Activated CD4-positive, alpha-beta T cell treated with anti-CD3 and anti-CD28 coated beads for 24 hours (primary cell): ENCODE measurements at places on chromosomes 12 and 14.

GRCh38 chr12:76247992-76248391, 100.2 kb downstream of the BBS10 start:
- DNase-seq, result no peak

DNA sequence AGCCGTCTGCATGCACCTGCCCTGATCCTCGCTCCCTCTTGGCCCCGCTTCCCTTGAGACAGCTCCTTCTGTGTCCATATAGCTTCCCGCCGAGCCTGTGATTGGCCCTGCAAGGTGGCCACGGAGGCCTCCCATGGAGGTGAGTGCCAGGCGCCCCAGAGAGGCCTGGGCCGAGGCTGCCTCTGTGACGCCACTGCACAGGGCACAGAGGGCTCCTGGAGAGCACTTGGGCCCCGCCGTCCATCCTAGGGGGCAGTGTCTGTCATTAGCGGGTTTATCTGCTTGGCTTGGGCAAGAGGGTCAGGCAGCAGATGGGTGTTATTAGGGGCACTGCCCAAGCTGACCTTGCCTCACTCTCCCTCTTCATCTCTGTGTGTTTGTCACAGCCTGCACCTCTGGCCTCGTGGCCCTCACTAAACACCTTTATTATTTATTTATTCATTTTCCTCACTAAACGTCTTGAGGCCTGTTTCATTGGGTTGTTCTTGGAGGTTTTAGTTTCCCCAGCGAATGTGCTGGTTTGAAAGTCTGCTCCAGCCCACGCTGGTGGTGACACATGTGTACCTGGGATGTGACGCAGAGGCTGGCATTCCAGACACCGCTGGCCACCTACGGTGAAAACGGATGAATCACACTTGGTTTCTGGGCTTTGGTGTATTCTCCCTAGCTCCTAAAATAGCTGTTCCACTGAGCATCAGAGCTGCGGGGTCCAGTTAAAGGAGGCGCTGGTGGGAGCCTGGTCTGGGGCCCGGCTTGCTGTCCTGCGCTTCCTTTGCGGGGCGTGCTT, 5.9 kb downstream of the ZFYVE21 start:
- no peak for DNase-seq

- no peak for DNase-seq
Measured at GRCh38 chr12:32605326-32606095, 73.6 kb upstream of the DNM1L start.

DNA sequence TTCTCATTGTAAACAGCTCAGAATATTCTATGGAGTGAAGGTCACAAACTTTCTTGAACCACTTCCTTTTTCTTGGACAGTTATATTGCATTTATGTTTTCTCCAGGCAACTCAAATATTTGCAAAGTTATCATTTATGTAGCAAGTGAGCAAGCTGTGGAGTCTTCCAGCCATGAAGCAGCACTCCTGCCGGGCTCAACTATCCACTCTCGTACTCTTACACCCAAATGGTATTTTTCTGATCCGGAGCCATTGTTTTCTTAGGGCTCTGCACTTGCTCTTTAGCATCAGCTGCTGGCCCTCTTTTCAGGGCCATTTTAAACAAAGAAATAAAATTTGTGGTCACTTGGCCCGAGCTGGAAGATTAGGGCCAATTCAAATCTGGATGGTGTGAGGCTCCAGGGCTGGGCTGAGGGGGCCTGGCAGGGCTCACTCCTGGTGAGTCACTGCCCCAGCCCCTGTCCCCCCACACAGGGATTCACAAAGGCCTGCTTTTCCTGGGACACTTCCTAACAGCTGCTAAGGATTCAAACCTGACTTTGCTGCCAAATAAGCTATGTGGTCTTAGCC, 19.7 kb downstream of the SYNE3 start:
- no peak for DNase-seq

- no peak for DNase-seq
Measured at GRCh38 chr14:37620856-37621255, 25.4 kb downstream of the TTC6 start.

DNA sequence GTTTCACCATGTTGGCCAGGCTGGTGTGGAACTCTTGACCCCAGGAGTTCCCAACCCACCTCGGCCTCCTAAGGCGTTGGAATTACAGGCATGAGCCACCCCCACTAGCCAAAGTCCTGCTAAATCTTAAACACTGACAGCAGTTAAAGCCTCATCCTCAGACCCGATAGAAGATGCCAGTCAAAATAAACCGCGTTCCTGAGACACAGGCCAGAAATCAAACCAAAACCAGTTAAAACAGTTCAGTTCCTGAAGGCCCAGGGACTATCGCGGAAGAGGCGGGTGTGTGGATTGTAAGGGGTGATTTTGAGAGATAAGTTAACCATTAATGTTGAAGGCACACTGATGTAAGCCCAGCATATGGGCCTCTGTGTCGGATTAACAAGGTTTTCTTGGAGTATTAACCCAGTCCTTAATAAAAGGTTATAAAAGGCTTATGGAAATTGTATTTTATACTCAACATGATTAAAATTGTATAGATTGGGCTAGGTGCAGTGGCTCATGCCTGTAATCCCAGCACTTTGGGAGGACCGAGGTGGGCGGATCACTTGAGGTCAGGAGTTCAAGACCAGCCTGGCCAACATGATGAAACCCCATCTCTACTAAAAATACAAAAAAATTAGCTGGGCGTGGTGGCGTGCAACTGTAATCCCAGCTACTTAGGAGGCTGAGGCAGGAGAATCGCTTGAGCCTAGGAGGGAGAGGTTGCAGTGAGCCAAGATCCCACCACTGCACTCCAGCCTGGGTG, 18.7 kb upstream of the CDCA4 start:
- no peak for DNase-seq

DNA sequence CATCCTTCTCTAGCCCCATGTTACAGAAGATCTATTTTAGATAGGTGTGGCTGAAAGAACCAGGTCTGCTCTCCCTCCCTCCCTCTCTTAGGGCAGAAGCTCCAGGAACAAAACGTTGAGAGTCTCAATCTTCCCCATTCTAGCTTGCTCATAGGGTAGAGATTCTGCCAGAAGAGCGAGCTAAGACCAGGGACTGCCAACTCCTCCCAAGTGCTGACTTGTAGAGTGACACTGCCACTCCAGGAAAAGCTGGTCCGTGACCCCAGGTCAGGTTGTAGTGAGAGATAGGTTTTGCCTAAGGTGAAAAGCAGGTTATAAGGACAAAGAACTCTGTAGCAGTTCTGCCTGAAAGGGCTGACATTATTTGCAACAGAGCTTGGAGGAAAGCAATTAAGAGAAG, 73.4 kb downstream of the INSM2 start:
- DNase-seq, result no peak

DNA sequence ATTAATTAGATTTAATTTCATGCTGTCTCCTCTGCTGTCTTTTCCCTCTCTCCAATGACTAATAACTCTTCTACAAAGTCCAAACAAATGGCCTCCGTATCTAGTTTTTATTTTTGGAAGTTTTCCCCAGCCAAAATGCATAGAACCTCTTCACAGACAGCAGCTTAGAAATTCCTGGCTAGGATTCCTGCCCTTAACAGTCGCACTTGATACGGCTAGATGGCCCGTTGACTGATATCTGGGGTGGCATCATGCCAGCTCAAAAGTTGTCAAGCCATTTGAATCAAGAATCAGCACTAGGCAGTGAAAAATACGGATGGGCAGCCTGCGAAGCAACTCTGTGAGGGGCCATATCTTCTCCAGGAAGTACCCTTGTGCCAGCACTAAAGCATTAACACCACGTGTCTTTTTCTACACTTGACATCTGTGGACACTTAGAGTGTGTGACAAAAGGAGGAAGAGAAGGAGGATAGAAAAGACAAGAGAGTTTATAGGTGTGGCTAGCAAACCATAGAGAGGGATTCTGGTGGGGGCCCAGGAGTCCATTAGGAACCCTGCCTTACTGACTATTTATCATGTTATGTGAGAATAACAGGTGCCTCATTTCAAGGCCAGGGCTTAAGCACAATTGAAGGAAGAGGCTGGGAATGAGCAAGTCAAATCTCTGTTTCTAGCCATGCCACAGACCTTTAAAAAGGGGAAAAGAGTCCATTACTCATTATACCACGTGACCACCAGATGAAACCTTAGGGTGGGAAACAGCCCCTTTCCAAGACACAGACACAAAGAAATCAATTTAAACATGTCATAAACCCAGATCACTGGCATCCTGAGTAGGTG, 39.2 kb upstream of the KRR1 start:
- no peak for DNase-seq
